ENCODE measurements at places on chromosomes 12 and 14.

GRCh38 chr14:75359098-75359497, 68.7 kb upstream of the JDP2 start:
- no peak for DNase-seq

GRCh38 chr12:55420307-55420962, 5.6 kb upstream of the OR6C76 start:
- no peak for DNase-seq

DNA sequence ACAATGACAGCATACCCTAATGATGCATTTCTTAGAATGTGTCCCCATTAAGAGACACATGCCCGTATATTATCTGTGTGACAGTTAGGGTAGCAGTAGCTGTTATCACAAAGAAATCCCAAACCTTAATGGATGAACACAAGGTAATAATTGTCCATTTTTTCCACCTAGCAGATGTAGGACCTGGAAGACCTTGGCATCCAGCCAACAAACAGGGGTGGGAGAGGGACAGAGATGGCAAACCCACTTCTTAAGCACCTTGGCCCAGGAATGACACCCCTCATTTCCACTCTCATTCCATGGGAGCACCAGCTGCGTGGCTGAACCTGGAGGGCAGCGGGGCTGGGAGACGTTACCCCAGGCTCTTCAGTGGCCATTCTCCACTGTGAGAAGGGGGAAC, 679.0 kb downstream of the AACS start:
- no peak for DNase-seq

- peak; percentile 39 for DNase-seq
Measured at GRCh38 chr12:7602277-7602676, 63.4 kb downstream of the APOBEC1 start.

DNA sequence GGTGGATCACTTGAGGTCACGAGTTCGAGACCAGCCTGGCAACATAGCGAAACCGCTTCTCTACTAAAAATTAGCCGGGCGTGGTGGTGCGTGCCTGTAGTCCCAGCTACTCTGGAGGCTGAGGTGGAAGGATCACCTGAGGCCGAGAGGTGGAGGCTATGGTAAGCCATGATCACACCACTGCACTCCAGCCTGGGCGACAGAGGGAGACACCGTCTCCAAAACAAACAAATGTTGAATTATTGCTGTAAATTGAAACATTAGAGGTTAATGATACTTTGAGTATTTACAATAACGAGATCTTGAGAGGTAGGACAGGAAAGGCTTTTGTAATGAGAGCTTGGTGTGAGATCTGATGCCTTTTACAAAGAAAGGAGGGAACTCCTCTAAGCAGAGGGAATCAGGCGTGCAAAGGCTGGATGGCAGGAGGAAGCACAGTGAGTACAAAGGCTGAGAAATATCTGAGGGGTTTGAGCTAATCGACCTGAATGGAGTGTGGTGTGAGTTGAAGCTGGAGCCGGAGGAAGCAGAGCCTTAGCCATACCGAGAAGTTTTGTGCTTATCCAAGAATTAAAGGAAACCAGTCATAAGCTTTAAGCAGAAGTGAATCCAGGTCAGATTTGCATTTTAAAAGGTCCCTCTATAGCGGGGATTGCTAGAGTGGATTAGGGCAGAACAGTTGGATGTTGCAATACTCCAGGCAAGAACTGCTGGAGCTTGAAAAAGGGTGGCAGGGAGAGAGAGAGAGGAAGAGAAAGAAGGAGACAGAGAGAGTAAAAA, 1.1 kb downstream of the RHNO1 start:
- peak; percentile 45 for DNase-seq

DNA sequence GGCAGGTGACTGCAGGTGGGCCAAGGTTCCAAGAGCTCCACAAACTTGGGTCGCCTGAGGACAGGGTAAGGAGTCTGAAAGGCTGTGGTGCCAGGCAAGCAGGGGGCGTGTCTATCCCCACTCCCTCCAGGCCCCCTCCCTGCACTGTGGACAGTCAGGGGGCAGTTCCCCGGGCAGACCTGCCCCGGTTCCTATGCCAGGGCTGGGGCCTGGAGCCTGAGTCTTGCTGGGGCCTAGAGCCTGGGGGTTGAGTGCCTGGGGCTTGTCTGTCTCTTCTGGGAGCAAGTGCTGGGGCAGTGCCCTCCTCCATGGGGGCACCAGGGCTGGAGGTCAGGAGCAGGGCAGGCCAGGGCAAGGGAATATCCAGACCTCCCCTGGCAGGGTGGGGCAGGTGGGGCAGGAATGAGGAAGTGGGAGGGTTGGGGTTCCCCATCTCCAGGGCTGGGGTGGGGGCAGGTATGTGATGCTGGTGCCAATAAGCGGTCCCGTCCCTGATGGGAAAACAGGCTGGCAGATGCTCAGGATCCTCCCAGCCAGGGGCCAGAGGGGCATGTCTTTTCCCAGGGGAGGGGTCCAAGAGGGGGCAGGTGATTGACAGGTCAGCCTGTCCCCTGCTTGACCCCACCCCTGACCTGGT, 11.9 kb upstream of the TNFAIP2 start:
- no peak for DNase-seq

GRCh38 chr12:26279091-26279490, 83.7 kb downstream of the SSPN start:
- no peak for DNase-seq

- DNase-seq, result no peak
Measured at GRCh38 chr12:75831402-75831801, 200.2 kb downstream of the PHLDA1 start.

DNA sequence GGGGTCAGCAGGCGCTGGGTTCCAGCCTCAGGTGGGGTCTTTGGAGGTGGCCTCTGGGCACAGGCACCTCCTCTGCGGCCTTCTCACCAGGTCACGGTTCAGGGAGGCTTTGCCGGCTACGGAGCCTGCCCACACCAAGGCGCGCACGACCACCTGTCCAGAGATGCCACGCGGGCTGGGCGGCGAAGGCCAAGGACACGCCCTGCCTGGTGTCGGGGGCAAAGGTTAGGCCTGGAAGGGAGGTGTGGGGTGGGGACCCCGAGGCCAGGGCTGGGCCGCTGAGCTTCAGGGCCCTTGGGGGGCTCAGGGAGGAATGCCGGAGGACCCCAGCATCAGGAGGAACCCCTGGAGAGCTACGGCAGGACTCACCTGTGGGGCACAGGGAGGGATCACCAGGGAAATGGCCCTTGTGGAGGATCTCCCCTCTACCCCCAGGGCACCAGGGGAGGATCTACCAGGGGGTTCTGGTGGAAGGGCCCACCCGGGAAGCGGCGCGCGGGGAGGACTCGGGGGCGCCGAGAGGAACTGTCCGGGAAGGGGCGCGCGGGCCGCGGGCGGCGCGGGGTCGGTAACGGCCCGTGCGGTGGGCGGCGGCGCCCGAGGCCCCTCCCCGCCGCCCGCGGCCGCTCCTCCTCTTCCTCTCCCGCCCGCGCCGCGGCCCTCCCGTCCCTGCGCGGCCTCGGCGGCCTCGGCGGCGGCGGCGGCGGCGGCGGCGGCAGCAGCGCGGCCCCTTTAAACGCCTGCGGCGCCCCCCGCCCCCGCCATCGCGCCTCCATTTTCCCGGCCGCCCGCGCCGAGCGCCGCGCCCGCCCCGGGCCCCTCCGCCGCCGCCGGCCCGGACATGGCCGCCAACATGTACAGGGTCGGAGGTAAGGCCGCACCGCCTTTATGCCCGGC, at the start of gene MTA1:
Gene MTA1 (plus strand): TSS at position 633 of the 897 bp plus-strand sequence. CDS start 209 bp downstream, at position 842.
- DNase-seq, result peak; percentile 93

DNA sequence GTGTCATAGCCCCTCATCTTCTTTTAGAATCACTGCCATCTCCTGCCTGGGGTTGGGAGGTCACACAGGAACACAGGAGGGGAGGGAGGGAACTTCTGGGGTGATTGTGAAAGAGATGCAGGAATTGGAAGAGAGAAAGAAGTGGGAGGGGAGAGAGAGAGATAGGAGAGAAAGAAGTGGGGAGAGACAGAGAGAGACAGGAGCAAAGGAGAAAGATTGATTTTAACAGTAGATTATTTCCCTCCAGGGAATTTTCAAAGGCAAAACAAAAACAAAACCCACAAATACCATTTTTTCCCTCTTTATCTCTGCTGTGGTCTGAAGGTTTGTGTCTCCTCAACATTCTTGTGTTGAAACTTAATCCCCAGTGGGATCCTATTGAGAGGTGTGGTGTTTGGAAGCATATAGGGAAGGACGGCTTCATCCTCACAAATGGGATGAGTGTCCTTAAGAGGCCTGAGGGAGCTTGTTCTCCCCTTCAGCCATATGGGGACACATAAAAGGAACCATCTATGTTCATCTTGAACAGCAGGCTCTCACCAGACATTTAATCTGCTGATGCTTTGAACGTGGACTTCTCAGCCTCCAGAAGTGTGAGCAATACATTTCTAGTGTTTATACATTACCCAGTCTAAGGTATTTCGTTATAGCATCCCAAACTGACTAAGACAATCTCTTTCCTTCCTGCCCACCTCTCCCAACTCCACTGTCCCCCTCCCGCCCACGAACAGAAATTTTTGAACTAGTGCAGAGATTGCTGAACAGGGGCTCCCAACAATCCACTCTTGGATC, 134.9 kb upstream of the MAX start:
- peak; percentile 47 for DNase-seq

- DNase-seq, result no peak
Measured at GRCh38 chr12:106174876-106175275, 36.1 kb upstream of the NUAK1 start.

DNA sequence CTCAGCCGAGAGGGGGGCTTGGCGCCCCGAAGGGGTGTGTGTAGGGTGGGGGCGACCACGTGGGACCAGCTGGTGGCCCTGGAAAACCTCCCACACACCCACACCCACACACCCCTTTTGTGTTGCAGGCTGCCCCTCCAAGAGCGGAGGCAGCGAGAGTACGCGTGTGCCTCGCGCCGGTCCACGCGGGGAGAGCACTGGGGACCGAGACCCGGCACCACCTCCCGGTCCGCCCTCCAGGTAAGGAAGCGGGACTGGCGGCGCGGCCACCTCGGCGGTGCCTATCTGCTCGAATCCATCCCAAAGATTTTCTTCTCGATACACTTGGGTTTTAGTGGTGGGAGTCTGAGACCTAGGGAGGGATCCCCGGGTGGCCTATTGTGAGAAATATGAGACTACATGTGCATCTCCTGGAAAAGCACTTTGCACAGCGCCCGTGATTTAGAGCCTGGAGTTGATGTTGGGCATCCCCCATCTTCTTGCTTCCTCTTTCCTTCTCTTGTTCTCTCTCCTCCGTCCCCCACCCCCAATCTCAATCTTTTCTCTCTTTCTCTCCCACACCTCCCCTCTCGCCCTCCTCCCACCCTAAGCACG, 393 bp downstream of the SYT1 start:
- no peak for DNase-seq

- no peak for DNase-seq
Measured at GRCh38 chr12:91643763-91644162, 461.1 kb upstream of the DCN start.

- peak; percentile 10 for DNase-seq
Measured at GRCh38 chr14:104436741-104437701, 142.5 kb upstream of the C14orf180 start.

DNA sequence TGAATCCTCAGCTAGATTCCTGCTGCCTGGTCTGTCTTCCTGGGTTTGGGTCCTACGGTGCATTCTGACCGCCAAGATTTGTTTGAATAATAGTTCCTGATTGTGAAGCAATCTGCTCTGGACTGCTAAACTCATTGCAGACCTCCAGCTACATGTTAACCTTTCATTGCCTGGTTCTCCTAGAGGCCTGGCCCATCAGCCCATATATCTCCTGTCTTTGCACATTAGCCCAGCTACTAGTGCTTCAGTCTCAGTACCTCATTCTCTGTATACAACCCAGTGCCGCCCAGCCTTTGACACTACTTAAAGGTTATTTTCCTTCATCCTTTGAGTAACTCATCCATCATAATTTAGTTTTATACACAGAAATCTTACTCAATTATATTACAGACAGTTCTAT, 65.6 kb upstream of the GRIP1 start:
- no peak for DNase-seq

DNA sequence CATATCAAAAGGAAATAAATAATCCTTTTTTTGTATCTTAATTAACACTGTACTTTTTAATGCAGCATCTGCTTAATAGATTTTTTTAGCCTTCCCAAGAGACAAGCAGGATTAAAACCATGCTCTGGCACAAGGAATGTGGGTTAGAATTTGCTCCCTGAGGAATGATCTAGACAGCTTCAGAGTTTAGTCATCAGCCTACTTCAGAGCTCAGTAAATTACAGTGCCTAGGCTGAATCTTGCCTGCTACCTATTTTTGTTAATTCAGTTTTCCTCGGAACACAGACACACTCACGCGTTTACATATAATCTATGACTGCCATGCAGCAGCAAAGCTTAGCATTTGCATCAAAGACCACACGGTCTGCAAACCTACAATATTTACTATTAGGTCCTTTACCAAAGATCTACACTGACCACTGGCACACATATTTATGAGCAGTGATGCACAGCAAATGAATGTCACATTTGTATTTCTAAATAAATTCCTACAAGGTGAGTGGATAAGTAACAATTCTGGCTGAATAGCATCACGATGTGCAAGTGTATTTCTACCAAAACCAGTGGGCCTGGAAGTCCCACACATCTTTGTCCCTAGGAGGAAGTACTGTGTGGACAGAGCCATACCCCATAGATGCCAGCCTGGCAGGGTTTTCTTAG, 309.8 kb upstream of the TMEM132C start:
- DNase-seq, result peak; percentile 57

GRCh38 chr12:1779783-1780182, 40.6 kb upstream of the LRTM2 start:
- peak; percentile 29 for DNase-seq

DNA sequence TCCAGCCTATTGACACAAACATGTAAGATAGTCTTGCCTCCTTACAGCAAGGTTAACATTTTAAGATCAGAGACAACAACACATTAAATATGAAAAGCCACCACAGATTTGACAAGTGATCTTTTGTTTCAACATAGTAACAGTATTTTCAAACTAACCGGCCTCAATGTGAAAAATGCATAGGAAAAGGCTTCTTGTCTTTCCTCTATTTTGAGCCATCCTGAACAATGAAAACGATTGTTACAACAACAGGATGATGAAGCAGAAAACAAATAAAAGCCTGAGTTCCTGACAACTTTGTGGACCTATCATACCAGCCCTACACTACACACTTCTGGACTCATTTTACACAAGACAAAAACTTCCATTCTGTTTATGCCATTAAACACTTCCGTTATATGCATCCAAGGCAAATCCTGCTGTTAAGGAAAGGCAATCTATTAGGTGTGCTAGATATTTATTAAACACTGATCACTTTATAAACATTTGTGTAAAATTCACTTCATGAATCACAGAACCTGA, 37.3 kb downstream of the BAZ1A start:
- DNase-seq, result no peak

GRCh38 chr12:118537481-118537917, 161.1 kb downstream of the SUDS3 start:
- no peak for DNase-seq

- DNase-seq, result no peak
Measured at GRCh38 chr12:117803001-117803400, 165.8 kb downstream of the KSR2 start.

GRCh38 chr14:103144085-103144484, 20.8 kb downstream of the TNFAIP2 start:
- DNase-seq, result no peak

- DNase-seq, result no peak
Measured at GRCh38 chr12:100830003-100830795, 35.6 kb downstream of the ANO4 start.

All from GM03348 (cell line).